ENCODE measurements at places on chromosomes 12 and 14.

- no peak for DNase-seq
Measured at GRCh38 chr14:80522936-80523335, 311.6 kb upstream of the DIO2 start.

- no peak for DNase-seq
Measured at GRCh38 chr12:118513611-118514010, 137.3 kb downstream of the SUDS3 start.

DNA sequence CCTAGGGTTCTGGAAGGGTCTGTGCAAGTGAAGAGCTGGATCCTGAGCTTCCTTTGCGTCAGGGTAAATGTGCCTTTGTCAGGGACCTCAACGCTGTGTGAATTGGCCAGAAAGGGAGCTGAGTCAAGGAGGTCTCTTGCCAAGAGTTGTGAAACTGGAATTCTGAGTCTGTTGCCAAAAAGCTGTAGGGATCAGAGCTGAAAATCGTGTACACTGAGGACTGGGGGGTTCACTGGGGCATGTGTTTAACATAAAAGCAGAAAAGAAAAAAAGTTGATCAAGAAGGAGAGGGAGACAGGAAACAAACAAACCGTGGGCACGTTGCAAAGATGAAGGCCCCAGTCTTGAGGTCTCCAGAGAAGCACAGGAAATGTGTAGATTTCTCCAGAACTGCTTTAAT, 1081.5 kb downstream of the VRK1 start:
- no peak for DNase-seq

DNA sequence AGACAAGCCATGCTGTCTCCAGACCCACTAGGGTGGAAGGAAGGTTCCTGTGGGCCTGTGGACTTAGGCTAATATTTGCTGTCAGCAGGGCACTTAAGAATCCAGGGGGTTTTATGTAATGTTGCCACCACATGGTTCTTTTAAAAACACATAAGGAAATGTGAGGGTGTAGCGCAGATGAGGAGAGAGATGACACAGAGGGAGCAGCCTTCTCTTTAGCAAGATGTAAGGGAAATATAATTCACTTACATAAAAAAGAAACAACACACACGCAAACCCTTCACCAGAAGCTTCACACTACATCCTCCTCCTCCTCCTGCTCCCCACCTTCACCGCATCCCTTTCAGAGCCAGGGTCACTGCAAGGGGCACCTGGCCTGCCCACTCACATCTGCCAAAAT, 4.9 kb upstream of the PIP4K2C start:
- no peak for DNase-seq

All from upper lobe of right lung (tissue), 1 donor.